ENCODE measurements at places on chromosomes 4 and X.

GRCh38 chr4:1116838-1117237 is 3.5 kb upstream of the RNF212 start:
- no peak for DNase-seq

- DNase-seq, result no peak
These were observed 607 bp upstream of the SCOC start for GRCh38 chr4:140372751-140373327.

DNA sequence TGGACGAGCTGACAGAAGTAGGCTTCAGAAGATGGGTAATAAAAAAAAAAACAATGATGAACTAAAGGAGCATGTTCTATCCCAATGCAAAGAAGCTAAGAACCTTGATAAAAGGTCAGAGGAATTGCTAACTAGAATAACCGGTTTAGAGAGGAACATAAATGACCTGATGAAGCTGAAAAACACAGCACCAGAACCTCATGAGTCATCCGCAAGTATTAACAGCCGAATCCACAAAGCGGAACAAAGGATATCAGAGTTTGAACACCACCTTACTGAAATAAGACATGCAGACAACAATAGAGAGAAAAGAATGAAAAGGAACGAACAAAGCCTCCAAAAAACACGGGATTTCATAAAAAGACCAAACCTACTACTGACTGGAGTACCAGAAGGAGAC is 10.5 kb downstream of the NELFA start:
- DNase-seq, result no peak

DNA sequence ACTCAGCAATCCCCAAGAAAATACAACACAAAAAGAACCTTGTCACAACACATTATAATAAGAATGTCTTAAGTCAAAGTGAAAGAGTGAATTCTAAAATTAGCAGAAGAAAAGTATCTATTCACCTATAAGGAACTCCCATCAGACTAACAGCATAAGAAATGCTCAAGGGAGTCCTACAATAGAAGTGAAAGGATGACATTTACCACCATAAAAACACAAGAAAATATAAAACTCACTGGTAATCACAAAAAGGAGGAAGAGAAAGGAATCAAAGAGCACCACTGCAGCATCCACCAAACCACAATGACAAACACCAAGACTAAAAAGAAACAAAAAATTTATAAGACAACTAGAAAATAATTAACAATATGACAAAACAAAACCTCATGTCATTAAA is 257.0 kb upstream of the AGTR2 start:
- DNase-seq, result no peak

DNA sequence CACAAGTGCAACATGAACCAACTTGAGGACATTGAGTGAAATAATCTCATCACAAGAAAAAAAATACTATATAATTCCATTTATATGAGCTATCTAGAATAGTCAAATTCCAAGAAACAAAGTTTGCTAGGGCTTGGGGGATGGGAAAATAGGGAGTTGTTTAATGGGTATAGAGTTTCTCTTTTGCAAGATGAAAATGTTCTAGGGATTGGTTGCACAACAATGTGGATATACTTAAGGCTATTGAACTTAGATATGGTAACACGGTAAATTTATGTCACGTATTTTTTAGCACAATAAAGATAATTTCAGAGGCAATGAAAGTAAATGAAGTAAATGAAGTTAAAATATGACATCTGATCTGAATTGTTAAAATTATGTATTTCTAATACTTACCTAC is 7.9 kb downstream of the MFSD8 start:
- no peak for DNase-seq

GRCh38 chr4:89110541-89110985 is 770 bp upstream of the TIGD2 start:
- DNase-seq, result no peak

DNA sequence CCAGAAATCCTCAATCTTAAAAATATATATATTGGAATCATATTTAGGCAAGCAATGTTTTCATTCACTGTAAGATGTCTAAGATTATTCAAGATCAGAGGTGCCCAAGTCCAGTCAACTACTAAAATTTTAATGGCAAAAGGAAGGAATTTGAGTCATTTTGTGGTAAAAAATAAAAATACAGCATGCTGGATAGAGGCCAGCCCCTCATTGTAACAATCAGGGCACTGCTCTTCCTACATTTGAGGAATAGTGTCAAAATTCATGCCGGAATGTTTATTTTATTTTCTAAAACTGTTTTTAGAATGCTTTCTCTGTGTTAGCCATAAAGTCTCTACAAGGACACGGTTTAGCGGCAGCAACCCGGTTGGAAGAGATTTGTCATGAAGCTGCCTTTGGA is 49.9 kb upstream of the SRD5A3 start:
- DNase-seq, result no peak
